ENCODE measurements at places on chromosomes 1 and 21. TPM values are rescaled to one million over a fixed set of nuclear protein-coding genes. Genes with fewer than 3 reads are reported as not detected.

- H3K4me3 ChIP-seq, result no peak overlapping the region
- H3K27ac ChIP-seq, result no peak overlapping the region
- H3K4me1 ChIP-seq, result no peaks in the 10 kb centered on the region
- H3K27me3 ChIP-seq, result no peaks in the 10 kb centered on the region
- no peaks in the 10 kb centered on the region for H3K36me3 ChIP-seq
- no peak for DNase-seq
Observed at GRCh38 chr21:38048167-38048566, 131.9 kb upstream of the KCNJ6 start.

- no peaks in the 10 kb centered on the region for H3K27me3 ChIP-seq
- no peaks in the 10 kb centered on the region for H3K36me3 ChIP-seq
- peaks cover 4% of the 10 kb centered on the region for H3K4me1 ChIP-seq
- no peak overlapping the region for H3K4me3 ChIP-seq
- H3K27ac ChIP-seq, result no peak overlapping the region
Observed at GRCh38 chr1:170659399-170660035, 4.4 kb upstream of the PRRX1 start.

DNA sequence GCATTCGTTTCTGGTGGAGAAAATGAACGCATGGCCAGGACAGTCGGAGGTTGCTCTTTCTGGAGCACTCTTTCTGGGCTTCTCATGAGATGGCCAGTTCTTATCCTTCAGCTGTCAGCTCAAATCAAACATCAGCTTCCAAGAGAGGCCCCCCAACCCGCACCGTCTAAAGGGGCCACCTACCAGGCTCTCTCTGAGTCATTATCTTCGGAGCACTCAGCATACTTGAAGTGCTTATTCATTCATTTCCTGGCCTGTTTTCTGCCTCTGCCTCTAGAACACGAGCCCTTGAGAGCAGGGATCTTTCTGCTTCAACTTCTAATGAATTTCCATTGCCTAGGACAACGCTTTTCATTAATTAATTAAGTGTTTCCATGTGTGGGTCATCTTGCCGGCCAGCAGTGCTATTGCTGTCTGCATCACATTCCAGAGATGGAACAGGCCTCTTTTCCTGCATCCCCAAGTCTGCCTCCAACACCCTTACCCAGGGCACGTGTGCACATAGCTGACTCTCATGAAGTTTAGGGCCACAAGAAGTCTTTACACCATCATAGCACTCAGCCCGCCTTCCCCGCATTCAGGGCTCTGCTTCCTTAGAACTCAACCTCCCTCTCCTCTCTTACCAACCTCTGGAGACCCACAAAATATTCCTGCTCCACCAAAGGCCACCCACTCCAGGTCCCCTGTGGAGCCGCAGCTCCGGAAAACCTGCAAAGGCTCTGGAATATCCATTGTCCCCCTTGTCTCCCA lies 52.1 kb upstream of the LAPTM5 start:
- 0 out of 2 replicates have a peak overlapping the region, but pooled peaks have one; percentile 21 for H3K4me3 ChIP-seq
- DNase-seq, result no peak
- peaks cover 31% of the 10 kb centered on the region for H3K4me1 ChIP-seq
- no peaks in the 10 kb centered on the region for H3K27me3 ChIP-seq

- no peak overlapping the region for H3K4me3 ChIP-seq
- H3K4me1 ChIP-seq, result no peaks in the 10 kb centered on the region
- no peaks in the 10 kb centered on the region for H3K27me3 ChIP-seq
- H3K27ac ChIP-seq, result no peak overlapping the region
- no peak for DNase-seq
Observed at GRCh38 chr1:187744665-187745064, 915.9 kb downstream of the PLA2G4A start.

DNA sequence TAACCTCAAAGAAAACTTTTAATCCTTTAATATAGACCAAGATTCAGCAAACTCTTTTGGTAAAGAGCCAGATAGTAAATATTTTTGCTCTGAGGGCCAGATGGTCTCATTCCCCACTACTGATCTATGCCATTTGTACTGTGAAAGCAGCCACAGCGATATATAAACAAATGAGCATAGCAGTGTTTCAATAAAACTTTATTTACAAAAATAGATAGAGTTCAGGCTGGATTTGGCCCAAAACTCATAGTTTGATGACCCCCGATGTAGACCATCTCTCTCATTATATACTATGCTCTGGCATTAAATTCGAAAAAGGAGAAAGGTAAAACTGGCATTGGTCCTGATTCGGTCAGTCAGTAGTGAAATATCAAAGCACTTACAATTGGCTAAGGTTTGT lies 195.8 kb upstream of the NRIP1 start:
- no peaks in the 10 kb centered on the region for H3K27me3 ChIP-seq
- no peaks in the 10 kb centered on the region for H3K36me3 ChIP-seq
- H3K4me1 ChIP-seq, result no peaks in the 10 kb centered on the region
- DNase-seq, result no peak

GRCh38 chr1:242240077-242240476 lies 241.2 kb upstream of the MAP1LC3C start:
- H3K27me3 ChIP-seq, result no peaks in the 10 kb centered on the region
- H3K4me3 ChIP-seq, result no peak overlapping the region
- no peaks in the 10 kb centered on the region for H3K4me1 ChIP-seq
- no peak for DNase-seq
- no peak overlapping the region for H3K27ac ChIP-seq
- no peaks in the 10 kb centered on the region for H3K36me3 ChIP-seq

- DNase-seq, result no peak
- no peaks in the 10 kb centered on the region for H3K36me3 ChIP-seq
- no peak overlapping the region for H3K27ac ChIP-seq
- no peak overlapping the region for H3K4me3 ChIP-seq
- no peaks in the 10 kb centered on the region for H3K27me3 ChIP-seq
Observed at GRCh38 chr1:190759807-190760206, 282.1 kb upstream of the BRINP3 start.

- DNase-seq, result peak; percentile 69
- H3K36me3 ChIP-seq, result no peaks in the 10 kb centered on the region
- H3K27ac ChIP-seq, result no peak overlapping the region
- H3K4me3 ChIP-seq, result no peak overlapping the region
- H3K4me1 ChIP-seq, result no peaks in the 10 kb centered on the region
Observed at GRCh38 chr1:26602378-26602959, 72.9 kb downstream of the RPS6KA1 start.

DNA sequence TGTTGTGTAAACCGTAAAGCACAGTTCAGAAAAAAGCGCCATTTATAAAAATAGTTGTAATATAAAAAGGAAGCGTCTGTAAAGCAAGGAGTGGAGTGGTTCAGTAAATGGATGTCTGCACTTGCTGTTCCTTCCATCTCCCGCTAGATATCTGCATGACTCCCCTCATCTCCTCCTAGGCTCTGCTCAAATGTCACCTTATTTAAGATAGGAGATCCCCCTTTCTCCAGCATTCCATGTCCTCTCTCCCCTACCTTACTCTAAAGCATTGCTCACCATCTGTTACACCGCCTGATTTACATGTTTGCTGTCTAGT lies 745 bp downstream of the MUL1 start:
- no peaks in the 10 kb centered on the region for H3K27me3 ChIP-seq
- H3K27ac ChIP-seq, result no peak overlapping the region
- DNase-seq, result no peak
- H3K4me3 ChIP-seq, result peak overlapping the region; percentile 92
- peaks cover 15% of the 10 kb centered on the region for H3K36me3 ChIP-seq

- H3K4me1 ChIP-seq, result no peaks in the 10 kb centered on the region
- no peak for DNase-seq
- H3K27ac ChIP-seq, result no peak overlapping the region
- H3K4me3 ChIP-seq, result no peak overlapping the region
- no peaks in the 10 kb centered on the region for H3K27me3 ChIP-seq
Observed at GRCh38 chr1:89041119-89041641, 18.5 kb upstream of the GBP3 start.

The AGT gene
- 0.39 TPM for polyA plus RNA-seq
